ENCODE measurements at places on chromosomes 3 and 15.

DNA sequence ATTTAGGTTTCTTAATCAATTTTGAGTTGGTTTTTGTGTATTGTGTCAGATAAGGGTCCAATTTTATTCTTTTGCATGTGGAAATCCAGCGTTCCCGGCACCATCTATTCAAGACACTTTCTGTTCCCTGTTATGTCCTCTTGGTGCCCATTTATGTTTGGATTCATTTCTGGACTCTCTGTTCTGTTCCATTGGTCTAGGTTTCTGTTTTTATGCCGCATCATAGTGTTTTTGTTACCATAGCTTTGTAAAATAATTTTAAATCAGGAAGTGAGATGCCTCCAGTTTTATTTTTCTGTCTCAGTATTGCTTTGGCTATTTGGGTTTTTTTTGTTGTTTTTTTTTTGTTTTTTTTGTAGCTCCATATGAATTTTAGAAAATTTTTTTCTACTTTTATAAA lies 97.1 kb downstream of the LRRC28 start:
- DNase-seq: no peak

DNA sequence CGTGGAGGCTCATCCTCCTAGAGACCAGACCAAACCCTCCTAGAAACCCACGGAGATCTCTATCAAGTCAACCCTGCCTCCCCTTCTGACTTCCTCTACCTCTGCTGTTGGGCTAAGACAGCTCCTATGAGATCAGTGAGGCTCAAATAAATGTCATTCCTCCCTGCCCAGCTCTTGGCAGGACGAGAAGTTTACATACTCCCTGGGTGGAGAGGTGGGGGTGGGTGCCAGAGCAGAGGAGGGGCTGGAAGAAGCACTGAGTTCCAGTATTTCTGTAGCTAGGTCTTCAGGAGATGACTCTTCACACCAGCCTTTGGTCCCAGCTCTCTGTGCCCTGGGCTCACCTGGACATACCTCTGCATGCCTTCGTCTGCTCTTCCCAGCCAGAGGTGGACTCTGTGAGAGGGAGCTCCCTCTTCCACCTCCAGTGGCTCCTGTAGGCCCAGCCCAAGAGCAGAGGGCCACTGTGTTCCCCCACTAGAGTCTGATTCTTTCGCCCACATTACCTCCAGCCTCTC lies 42.4 kb upstream of the TLE3 start:
- DNase-seq: no peak

DNA sequence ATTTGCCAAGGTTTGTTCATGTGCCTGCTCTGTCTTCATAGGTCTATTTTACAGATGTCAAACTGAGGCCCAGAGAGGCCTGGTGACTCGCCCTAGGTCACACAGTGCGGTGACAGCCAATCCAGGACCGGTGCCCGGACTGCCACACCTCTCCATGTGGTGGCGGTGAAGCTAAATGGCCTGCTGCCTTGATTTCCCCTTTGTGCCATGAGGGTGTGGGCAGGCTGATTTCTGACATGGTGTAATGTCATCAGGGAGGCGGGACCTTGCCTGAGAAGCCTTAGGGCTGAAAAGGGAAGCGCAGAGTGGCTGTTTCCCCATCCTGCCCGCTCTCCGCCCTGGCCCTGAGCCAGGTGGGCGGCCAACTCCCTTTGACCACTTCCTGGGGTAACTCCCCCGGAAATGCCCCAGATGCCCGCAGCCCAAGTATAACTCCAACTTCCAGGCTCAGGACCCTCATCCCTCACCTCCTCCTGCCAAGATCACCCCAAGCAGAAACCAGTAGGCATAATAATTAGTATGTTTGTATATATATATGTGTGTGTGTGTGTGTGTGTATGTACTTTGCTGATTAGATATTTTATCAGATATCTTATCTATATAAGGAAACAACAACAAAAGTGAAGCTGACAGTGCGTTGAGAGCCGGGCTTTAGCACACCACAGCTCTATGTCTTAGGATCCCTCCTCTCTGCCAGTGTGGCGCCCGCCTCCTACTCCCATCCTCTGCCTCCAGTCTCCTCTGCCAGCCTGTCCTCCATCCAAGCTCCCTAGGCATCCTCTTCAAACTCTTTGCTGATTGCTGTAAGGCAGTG lies 63.9 kb downstream of the IQSEC1 start:
- DNase-seq: no peak

DNA sequence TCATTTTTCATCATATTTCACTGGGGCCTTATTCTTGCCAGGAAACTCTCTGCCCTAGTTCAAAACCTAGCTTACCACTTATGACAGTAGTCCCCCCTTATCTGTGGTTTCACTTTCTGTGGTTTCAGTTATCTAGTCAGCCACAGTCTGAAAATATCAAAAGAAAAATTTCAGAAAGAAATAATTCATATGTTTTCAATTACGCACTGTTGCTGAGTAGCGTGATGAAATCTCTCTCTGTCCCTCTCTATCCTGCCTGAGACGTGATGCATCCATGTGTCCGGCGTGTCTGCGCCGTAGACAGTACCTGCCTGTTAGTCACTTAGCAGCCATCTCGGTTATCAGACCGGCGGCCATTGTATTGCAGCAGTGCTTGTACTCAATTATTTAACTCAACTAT lies 369.9 kb upstream of the MCTP2 start:
- DNase-seq: no peak

DNA sequence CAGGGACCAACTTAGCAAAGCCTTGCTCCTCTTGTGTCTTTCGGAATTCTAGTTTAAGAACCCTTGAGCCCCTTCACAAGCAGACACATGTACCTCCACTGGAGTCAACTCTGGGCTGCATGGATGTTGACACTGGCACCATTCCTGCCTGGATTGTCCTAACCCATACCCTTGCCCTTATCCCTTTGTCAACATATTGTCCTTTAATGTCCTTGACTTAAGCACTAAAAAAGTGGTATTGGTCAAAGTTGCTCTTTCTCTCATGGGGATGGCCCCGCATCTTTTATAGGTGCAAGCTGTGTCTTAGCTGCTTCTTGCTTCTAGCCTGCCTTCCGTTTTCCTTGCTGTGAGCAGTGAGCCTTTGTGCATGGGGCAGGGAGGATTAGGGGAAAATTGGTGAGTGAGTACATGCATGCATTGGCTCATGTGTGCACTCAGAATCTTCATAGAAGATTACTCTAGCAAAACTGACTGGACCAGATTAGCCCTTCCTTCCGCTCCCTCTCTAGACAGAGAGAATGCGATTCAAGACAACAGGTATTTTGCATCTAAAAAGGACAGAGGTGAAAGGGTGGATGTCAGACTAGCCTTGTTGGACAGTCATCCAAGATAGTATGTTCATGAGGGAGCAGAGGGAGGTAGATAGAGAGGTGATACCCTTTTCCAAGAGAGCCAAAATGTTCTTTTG lies 42.4 kb downstream of the TGFBR2 start:
- no peak for DNase-seq

DNA sequence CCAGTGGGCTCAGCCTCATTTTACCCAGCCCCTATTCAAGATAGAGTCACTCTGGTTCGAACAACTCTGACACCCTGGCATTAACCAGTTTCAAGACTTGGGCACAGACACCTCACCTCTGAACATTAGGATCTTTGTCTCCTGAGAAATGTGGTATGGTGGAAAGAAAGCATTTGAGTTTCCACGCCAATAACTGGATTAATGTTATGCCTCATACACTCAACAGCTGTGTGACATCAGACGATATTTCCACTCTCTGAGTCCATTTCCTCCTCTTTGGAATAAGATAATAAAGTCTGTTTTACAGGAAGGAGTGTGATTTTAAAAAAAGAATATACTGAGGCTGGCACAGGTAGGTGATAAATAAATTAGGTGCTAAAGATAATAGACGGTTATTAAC lies 121.3 kb upstream of the CHL1 start:
- DNase-seq: no peak
